ENCODE measurements at places on chromosomes 5 and 9.

- DNase-seq = no peak
These were observed 32.4 kb upstream of the GAS1 start for GRCh38 chr9:86979657-86980056.

DNA sequence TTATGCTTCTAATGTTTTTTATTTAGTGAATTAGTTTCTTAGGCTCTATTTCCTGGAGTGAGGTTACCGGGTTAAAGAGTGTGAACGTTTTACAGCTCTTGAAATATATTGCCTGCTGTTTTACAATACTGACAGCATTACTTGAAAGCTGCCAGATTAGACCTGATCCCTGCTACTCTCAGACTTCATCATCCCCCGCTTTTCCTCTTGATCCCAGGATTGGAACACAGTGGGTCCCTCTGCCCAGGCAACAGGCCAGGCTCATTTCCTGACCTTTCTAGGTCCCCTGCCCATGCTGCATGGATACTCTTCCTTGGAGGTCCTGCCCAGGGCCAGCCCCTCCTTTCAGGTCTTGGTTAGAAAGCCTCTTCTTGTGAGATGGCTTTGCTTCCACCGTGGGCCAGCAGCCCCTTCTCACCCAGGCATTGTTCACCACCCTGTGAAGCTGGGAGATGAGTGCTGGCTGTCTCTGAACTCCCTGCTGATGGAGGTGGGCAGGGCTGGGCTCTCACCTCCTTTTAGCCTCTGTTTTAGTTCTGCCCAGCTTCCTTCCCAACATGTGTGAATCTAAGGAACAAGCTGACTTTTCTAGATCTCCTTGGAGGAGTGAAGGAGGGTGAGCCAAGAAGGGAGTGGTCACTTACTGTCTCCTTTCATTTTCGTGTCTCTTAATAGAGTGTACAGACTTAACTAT, 15.5 kb upstream of the FAM120AOS start:
- no peak for DNase-seq

- DNase-seq = no peak
These were observed 3.1 kb upstream of the IL6ST start for GRCh38 chr5:55997742-55998351.

- DNase-seq = peak; percentile 1
These were observed 62.5 kb downstream of the PLCXD3 start for GRCh38 chr5:41447650-41448510.

- no peak for DNase-seq
These were observed 219.1 kb downstream of the MED10 start for GRCh38 chr5:6158974-6159831.

- DNase-seq = no peak
These were observed 32.8 kb upstream of the SEMA4D start for GRCh38 chr9:89530726-89531125.

GRCh38 chr5:79800979-79801827, 111.6 kb downstream of the CMYA5 start:
- DNase-seq = no peak

GRCh38 chr9:27653957-27654356, 80.7 kb upstream of the C9orf72 start:
- DNase-seq = no peak

GRCh38 chr9:5651246-5651645, 22.3 kb downstream of the RIC1 start:
- no peak for DNase-seq

DNA sequence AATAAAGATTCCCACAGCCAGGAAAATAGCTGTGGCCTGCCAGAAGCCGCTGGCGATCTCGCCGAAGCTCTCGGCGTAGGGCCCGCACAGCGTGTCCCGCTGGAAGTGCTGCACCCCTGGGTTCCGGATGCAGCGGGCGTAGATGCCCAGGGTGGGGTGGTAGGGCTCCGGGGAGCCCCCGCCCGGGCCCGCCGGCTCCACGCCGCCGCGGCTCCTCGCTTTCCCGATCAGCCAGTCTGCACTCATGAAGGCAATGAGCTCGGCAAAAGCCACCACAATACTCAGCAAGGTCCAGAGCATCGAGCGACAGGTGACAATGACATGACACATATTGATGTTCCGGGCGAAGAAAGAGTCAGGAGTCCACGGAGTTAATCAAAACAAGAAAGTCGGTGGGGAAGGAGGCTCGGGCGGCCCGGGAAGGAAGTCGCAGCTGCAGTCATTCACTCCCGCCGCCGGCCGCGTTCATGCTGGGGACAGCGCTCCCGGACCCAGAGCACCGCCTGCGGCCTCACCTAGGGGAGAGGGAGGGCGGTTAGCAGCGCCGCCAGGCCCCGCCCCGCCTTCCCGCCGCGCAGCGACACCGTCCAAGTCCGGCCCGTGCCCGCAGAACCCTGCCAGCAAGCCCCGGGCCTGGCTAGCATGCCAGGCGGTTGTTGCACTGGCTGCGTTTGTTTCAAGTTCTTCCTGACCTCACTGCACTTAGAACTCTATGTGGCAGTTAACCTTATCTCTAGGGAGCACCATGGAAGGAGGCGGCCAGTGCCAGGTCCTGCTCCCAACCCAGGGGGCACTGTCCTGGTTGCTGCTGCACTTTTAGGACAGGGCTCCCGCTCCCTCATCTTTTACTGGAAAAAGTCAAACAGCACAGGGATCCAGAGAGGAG, 138.4 kb downstream of the LHFPL2 start:
- peak; percentile 3 for DNase-seq

DNA sequence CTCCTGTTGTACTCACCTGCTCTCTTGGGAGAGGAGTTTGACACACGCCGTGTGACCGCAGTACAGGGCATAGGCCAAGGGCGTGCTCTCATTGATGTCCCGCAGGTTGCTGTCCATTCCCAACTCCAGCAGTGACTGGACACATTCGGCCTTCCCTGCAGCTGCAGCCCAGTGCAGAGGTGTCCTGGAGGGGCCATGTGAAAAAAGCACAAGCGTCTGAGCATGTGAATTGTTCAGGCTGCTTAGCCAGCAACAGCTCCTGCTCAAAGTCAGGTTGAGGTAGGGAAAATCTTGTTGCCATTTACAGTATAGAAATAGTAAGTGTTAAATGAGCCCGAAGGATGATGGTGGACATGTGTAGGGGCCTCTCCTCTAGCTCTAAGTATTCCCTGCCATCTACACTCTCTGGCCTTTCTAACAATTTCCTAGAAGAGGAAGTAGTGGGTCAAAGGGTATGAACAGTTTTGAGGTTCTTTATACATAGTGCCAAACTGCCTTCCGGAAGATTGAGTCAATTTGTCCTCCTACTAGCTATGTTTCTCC, 116.5 kb downstream of the ANKRD55 start:
- no peak for DNase-seq

GRCh38 chr5:81629986-81630385, 120.9 kb downstream of the SSBP2 start:
- DNase-seq = no peak

GRCh38 chr5:77877516-77878355, 101.6 kb upstream of the TBCA start:
- DNase-seq = no peak

GRCh38 chr9:121609822-121610637, 41.4 kb upstream of the DAB2IP start:
- DNase-seq = no peak

GRCh38 chr5:132737982-132738681, 786 bp upstream of the KIF3A start:
- DNase-seq = no peak

- DNase-seq = no peak
These were observed 781 bp downstream of the ST6GALNAC4 start for GRCh38 chr9:127915801-127916719.

- DNase-seq = no peak
These were observed 89.3 kb downstream of the MACIR start for GRCh38 chr5:103347716-103348423.

GRCh38 chr5:109630093-109630492, 59.6 kb upstream of the MAN2A1 start:
- no peak for DNase-seq

DNA sequence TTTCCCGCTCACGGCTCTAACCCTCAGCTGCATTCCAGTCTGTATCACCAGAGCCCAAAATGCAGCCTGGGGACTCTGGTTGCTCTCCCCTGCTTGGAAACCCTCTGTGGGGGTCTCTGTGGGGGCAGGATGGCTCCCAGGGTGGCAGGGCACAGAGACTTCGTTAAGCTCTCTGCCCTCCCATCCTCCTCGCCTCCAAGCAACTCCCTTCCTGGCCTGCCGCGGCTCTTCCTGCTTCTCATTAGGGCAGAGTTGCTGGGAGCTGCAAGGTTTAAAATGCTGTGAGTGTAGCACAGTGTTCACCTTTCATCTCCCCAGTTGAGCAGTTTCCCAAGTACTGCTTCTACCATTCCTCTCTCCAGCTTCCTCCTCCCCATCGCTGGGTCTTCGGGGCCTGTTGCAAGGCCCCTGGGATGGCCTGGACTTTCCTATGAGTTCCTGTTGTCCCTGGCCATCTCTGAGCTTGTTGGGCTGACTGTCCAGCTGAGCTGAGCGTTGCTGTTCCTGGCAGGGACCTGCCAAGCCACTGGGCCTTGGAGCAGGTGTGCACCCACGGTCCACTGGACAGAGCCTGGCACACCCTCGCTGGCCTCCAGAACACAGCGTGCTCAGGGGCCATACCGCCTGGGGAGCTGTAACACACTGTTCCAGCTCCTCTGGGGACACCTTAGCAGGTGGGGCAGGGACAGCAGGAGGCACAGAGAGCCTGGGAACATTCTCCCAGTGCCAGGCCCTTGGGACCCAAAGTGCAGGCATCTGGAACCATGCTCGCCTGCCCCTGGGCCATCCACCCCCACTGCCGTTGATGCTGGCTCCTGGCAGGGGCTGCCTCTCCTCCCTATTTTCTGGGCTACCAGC, 188.4 kb downstream of the C9orf50 start:
- no peak for DNase-seq

GRCh38 chr9:122005597-122005996, 87.5 kb downstream of the TTLL11 start:
- no peak for DNase-seq

DNA sequence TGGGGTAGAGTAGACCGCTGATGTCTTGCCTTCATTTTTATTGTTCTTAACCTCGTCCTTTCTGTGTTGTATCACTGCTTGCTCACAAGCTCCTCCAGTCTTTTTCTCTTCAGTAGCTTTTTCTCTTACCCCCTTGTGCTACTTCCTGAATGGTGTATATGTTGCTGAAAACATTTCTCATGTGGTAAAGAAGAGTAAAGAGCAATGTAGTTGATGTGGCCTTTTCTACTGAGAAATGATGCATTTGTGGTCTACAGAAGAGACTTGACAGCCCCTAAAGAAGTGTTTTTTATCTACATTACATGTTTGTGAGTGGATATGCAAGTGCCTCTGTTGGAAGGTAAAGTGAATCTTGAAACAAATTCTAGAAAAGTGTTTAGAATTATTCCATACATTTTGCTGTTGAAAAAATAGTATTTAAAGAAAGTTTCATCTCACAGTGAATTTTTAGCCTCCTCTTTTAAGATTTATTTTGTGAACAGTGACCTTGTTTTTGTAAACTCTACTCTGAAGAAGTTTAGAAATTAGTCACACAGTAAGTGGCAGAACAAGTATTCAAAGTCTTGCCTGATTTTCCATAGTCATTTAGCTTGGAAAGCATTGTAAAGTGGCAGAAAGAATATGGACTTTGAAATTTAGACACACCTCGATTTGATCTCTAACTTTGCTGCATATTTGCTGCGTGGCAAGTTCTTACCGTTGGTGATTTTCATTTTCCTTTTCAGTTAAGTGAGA, 17.4 kb downstream of the CDC42SE2 start:
- no peak for DNase-seq

- DNase-seq = no peak
These were observed 321.9 kb downstream of the GADD45G start for GRCh38 chr9:89926691-89927220.

Data from NCI-H1436 (cell line).